Activated naive CD8-positive, alpha-beta T cell treated with anti-CD3 and anti-CD28 coated beads, Interleukin-2, amount 50 U/mL, for 24 hours (primary cell): ENCODE measurements at places on chromosomes 4 and X.

DNA sequence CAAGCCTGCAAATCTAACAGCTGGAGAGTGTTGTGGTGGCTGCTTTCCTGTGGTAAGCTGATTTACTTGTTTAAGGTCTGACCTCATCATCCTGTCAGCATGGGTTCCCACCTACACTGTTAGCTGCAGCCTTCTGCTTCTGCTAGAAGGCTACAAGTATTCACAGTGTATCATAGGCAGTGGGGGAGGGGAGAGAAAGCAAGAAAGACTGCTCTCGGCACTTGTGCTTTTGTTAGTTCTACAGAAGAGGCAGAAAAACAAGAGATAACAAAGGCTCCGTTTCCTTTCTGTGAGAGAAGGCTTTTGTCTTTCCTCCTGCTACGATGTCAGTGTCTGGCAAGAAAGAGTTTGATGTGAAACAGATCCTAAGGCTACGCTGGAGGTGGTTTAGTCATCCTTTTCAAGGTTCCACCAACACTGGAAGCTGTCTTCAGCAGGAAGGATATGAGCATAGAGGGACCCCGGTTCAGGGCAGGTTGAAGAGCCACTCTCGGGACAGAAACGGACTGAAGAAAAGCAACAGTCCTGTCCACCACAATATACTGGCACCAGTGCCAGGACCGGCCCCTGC lies at the start of gene KLHL4:
Gene KLHL4, plus strand, starts transcription at position 232 of the 571 bp plus-strand sequence. Its CDS starts 92 bp downstream, at position 324.
- H3K27me3 ChIP-seq: no peaks in the 10 kb centered on the region
- DNase-seq: no peak
- H3K36me3 ChIP-seq: no peaks in the 10 kb centered on the region

DNA sequence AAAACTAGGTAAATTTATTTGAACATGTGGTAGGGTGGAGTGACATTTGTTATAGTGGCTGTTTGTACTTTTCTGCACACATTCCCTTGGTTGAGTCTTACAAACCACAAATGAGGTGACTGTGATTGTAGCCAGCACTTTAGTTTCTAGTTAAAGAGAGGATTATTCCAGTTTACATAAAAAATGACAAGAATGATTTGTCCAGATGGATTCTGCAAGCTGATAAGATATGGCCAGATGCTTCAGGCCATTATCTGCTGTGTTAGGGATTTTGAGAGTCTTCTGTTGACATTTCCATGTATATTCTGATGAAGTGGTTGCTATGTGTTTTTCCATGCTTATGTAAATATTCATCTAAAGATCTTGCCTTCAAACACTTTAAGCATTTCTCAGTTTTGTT lies 31.0 kb upstream of the PDE5A start:
- no peaks in the 10 kb centered on the region for H3K4me1 ChIP-seq
- no peak overlapping the region for H3K4me3 ChIP-seq
- DNase-seq: no peak
- no peak overlapping the region for H3K27ac ChIP-seq
- H3K36me3 ChIP-seq: no peaks in the 10 kb centered on the region
- peaks cover 9% of the 10 kb centered on the region for H3K27me3 ChIP-seq

GRCh38 chrX:11768039-11768438 lies 10.0 kb downstream of the MSL3 start:
- DNase-seq: no peak
- H3K27me3 ChIP-seq: no peaks in the 10 kb centered on the region
- H3K36me3 ChIP-seq: peaks cover 32% of the 10 kb centered on the region

- H3K4me1 ChIP-seq: peaks cover 8% of the 10 kb centered on the region
- H3K27me3 ChIP-seq: peaks cover 5% of the 10 kb centered on the region
- no peak overlapping the region for H3K27ac ChIP-seq
- no peaks in the 10 kb centered on the region for H3K36me3 ChIP-seq
- H3K4me3 ChIP-seq: no peak overlapping the region
Measured at GRCh38 chr4:140673729-140674128, 82.5 kb downstream of the TBC1D9 start.

DNA sequence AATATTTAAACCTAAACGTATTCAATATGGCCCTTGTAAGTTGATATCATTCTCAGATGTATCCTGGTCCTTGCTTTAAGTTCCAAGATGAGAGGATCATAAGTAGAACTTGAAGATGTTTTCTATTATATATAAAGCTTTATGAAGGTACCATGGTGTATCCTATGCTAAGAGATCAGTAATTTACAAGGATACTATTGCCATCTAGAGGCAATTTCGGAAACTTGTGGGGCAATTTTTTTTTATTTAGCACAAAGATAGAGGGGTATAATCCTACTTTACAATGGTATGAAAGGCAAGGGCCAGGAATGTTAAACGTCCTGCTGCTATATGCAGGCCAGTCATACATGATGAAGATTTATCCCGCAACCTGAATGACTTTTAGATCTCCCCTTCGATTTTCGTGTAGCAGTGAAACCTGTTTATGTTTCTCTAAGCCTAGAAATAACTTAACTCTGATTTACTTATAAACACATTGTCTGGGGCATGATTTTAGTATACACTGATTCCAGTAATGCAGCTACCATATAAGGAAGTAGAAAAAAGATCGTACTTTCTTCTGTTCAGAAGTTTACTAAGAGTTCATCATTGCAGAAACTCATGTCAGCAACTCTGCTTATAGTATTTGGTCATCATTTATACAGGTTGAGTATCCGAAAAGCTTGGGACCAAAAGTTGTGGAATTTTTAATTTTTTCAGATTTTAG lies 2.6 kb downstream of the SLC25A31 start:
- no peaks in the 10 kb centered on the region for H3K4me1 ChIP-seq
- DNase-seq: no peak
- H3K27me3 ChIP-seq: no peaks in the 10 kb centered on the region

GRCh38 chr4:127505203-127505602 lies 127.6 kb upstream of the INTU start:
- H3K36me3 ChIP-seq: no peaks in the 10 kb centered on the region
- no peaks in the 10 kb centered on the region for H3K27me3 ChIP-seq
- no peak overlapping the region for H3K27ac ChIP-seq

DNA sequence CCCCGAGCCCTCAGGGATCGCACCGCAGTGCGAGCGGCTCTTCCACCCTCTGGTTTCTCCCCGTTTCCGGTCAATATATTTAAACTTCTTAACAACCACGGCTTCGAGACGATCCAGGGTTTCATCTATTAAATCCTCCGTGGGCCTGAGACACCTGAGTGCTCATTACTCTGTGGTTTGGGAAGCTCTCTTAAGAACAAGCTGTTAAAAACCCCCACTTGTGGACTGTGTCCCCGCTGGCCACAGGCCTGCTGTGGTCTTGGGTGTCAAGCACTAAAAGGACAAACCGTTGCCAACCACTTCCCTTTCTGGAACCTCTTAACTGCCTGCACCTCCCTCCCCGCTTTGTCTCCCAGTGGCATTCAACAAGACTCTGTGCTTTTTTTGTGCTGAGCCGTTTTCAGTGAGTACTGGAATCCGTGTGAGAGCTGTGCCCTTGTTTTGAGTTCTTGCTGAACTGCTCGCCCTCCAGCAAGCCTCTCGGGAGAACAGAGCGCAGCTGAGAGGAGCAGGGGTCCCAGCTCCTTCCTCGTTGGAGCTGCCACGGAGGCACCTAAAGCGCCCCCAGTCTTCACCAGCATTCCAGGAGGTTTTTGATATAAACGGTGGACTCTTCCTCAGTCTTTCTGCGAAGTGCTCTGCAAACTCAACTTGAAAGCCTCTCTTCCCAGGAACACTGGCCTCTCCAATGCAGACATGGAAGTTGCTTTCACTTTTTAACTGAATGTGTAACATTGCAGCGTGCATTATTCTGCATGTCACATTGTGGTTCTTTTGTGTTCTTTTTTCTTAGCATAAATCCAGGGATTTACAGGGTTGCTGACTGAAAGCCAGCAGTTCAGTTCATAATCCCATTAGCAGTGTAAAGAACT lies 691 bp upstream of the IGFBP7 start:
- H3K4me1 ChIP-seq: peaks cover 12% of the 10 kb centered on the region
- H3K27ac ChIP-seq: peak overlapping the region; percentile 62
- H3K36me3 ChIP-seq: no peaks in the 10 kb centered on the region
- DNase-seq: peak; percentile 3
- peak overlapping the region; percentile 77 for H3K4me3 ChIP-seq

GRCh38 chr4:7787681-7788141 lies 151.9 kb downstream of the AFAP1 start:
- no peak overlapping the region for H3K27ac ChIP-seq
- DNase-seq: no peak
- no peak overlapping the region for H3K4me3 ChIP-seq
- peaks cover 4% of the 10 kb centered on the region for H3K4me1 ChIP-seq

GRCh38 chr4:10482913-10483312 lies 25.7 kb upstream of the ZNF518B start:
- H3K36me3 ChIP-seq: no peaks in the 10 kb centered on the region
- no peak overlapping the region for H3K27ac ChIP-seq
- no peak for DNase-seq
- no peak overlapping the region for H3K4me3 ChIP-seq
- H3K27me3 ChIP-seq: peaks cover 11% of the 10 kb centered on the region

DNA sequence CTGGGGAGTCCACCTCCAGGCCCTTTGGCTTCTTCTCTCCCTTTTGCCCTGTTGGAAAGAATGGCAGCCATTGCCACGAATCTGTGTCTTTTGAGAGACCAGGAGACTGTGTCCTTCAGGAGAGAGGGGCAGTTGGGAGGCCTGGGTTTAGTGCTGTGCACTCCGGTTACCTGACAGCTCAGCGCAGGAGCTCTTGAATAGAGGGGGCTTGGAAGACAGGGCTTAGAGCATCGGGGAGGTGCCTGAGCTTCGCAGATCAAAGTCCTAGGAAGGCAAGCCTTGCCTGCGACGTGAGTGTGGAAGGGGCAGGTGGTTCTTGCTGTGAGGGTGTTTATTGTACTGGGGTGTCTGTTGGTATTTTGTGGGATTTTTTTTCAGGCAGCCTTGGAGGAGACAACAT lies 41.9 kb upstream of the TADA2B start:
- H3K4me1 ChIP-seq: peaks cover 3% of the 10 kb centered on the region
- H3K4me3 ChIP-seq: no peak overlapping the region
- no peak overlapping the region for H3K27ac ChIP-seq
- H3K36me3 ChIP-seq: peaks cover 39% of the 10 kb centered on the region

GRCh38 chr4:8831221-8832112 lies 40.2 kb downstream of the HMX1 start:
- H3K27ac ChIP-seq: no peak overlapping the region
- H3K27me3 ChIP-seq: peaks cover 6% of the 10 kb centered on the region
- no peak overlapping the region for H3K4me3 ChIP-seq

DNA sequence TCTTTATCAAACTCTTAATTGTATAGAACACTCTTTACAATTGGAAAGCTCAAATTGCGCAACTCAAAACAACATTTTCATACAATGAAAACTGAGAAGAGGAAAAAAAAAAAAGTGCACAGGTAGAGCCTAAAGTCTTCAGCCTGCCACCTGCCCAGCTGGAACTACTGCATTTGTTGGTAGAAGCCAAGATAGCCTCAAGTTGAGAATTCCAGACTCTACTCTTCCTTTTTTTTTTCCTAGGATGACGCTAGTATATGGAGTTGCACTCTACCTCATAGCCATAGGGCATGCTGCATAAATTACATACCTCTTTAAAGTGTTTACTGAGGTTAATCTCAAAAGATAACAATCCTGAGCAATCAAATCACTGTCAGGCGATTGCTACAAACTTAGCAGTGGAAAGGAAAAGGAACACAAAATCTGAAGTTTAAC lies 13.6 kb downstream of the ABCG2 start:
- no peaks in the 10 kb centered on the region for H3K4me1 ChIP-seq
- H3K27ac ChIP-seq: no peak overlapping the region
- H3K36me3 ChIP-seq: no peaks in the 10 kb centered on the region

- H3K36me3 ChIP-seq: no peaks in the 10 kb centered on the region
- peaks cover 26% of the 10 kb centered on the region for H3K27me3 ChIP-seq
- H3K4me1 ChIP-seq: peaks cover 14% of the 10 kb centered on the region
- DNase-seq: no peak
- no peak overlapping the region for H3K4me3 ChIP-seq
Measured at GRCh38 chr4:1082215-1083182, 30.9 kb downstream of the RNF212 start.

DNA sequence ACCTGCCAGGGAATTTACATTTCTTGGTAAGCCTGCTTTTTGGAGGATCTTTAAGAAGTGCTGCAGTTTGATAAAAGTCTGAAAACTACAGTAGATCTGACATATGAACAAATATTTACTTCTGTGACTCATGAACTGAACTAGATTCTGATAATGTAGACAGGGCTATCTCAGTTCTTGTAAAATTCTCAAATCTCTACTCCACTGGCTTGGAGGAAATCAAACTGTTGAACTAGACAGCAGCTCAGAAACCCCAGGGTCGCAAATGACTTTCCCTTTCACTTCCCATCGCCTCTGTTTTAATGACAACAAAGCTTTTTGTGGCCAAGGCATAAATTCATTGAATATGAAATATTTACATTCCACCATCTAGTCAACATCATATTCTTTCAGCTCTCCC lies 15.4 kb upstream of the OCIAD1 start:
- H3K4me1 ChIP-seq: peaks cover 5% of the 10 kb centered on the region
- no peaks in the 10 kb centered on the region for H3K36me3 ChIP-seq
- H3K27ac ChIP-seq: no peak overlapping the region
- H3K27me3 ChIP-seq: peaks cover 5% of the 10 kb centered on the region
